Stimulated activated naive CD4-positive, alpha-beta T cell treated with Interleukin-2 at 50 U/mL for 16 hours (primary cell): ENCODE measurements at places on chromosomes 6 and 20.

DNA sequence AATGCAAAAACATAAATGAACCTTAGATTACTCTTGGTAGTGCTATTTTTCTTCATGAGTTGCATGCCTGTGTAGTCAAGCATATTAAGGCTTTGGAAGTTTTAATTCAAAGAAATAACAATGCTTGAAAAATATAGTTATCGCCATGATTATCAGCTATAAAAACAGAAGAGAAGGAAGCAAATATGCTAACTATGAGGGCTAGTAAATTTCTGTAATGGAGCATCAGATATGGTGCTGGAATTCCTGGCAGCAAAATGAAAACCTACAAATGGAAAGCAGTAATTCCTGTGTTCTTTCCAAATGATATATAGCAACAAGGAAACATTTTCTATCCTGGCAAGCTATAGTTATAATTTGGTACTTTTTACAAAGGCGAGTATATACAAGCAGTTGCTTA is 29.7 kb downstream of the DOP1A start:
- no peak for DNase-seq

DNA sequence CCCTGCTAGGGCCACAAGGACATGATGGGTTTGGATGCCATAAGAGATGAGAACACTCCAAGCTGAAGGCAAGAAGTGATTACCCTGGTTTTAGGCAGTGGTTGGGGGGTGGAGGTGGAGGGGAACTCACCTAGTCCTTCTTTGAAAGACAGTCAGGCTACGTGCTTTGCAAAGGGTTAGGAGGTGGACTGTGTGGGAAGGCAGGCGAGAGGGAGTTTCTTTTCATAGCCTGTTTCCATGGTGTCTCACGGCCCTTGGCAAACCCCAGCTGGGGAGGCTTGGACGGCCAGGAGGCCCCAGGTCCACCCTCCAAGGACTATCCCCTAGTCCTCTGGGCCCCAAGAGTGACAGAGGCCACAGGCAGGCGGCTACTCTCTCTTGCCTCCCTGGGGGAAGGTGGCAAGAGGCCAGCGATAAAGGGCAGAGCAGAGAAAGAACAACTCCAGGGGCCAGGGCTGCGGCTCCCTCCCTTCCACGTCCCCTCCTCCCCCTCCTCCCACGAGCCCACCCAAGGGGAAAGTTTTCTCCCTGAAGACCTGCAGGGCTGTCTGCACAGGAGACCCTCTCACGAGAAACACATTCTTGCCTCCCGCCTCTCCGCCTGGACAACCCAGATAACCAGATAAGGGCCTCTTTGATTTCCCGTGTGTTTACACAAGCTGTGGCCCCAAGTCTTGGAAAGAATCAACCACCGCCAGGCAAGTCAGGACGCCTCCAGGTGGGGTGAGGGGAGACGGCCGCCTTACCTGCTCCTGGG is 74.4 kb downstream of the NOL4L start:
- no peak for DNase-seq

DNA sequence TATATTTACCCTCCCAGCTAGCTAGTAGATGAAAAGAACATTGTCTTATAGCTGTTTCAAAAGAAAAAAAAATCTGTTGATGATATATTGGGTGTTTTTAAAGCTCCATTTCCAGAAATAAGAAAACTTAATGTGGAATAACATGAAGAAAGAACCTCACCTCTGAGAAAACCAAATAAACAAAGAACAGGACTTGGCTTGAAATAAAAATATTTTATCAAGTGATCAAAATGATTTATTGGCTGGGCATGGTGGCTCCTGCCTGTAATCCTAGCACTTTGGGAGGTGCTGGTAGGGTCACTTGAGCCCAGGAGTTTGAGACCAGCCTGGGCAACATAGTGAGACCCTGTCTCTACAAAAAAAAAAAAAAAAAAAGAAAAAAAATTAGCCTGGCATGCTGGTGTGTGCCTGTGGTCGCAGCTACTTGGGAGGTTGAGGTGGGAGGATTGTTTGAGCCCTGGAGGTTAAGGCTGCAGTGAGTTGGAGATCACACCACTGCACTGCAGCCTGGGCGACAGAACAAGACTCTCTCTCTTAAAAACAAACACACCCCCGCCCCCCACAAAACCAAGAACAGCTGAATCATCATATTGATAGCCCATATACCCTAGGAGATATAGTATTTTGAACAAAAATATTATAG is 7.9 kb downstream of the RNF24 start:
- DNase-seq: no peak

GRCh38 chr6:160427312-160428068 is 79.3 kb downstream of the SLC22A3 start:
- DNase-seq: no peak

- no peak for DNase-seq
Measured at GRCh38 chr6:26295691-26296555, 69.1 kb upstream of the BTN3A2 start.

DNA sequence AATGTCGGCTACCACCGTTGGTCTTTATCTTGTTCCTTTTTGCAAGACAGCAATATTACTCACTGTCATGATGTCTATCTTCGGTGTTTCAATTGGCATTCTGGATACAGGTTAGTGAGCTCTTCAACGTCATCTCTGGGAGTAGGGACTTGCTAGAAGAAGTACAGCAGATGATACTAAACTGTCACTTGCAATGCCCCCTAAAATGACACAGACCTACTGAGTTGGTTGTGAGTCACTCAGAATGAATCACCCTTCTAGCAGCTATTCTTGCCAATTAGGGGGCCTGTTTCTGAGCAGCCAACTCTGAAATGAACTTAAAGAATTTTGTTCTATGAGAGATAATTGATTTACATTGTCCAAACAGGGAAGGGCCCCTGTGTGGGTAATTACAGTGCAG is 176.5 kb downstream of the SLC16A10 start:
- no peak for DNase-seq
